Astrocyte of the cerebellum (primary cell): ENCODE measurements at places on chromosomes 3 and 15.

DNA sequence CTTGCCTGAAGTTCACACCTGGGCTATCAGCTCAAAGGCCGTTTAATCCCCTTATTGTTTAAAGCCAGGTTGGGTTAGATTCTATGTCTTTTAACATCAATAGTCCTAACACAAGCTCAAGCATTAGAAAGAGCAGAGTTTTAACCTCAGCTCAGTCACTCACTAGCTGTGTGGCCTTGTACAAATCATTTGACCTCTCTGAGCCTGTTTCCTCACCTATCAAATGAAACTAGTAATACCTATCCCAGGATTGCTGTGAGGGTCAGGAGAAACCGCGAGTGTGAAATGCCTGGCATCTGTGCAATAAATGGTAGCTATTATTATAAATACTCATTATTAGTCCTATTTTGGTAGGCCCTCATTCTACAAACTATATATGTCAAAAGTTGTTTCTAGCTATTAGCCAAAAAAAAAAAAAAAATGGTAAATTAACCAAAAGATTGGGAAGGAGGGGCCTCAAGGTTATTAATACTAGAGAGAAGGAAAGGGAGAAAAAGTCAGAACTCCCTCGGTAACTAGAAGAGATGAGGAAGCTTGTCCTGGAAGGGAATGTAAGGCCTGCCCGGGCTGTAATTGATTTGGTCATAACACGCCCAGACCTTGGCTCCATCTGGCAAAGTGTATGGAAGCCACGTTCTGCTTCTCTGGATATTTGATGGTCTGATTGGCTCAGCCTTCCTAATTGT lies 510.5 kb upstream of the PROK2 start:
- no peak for DNase-seq

DNA sequence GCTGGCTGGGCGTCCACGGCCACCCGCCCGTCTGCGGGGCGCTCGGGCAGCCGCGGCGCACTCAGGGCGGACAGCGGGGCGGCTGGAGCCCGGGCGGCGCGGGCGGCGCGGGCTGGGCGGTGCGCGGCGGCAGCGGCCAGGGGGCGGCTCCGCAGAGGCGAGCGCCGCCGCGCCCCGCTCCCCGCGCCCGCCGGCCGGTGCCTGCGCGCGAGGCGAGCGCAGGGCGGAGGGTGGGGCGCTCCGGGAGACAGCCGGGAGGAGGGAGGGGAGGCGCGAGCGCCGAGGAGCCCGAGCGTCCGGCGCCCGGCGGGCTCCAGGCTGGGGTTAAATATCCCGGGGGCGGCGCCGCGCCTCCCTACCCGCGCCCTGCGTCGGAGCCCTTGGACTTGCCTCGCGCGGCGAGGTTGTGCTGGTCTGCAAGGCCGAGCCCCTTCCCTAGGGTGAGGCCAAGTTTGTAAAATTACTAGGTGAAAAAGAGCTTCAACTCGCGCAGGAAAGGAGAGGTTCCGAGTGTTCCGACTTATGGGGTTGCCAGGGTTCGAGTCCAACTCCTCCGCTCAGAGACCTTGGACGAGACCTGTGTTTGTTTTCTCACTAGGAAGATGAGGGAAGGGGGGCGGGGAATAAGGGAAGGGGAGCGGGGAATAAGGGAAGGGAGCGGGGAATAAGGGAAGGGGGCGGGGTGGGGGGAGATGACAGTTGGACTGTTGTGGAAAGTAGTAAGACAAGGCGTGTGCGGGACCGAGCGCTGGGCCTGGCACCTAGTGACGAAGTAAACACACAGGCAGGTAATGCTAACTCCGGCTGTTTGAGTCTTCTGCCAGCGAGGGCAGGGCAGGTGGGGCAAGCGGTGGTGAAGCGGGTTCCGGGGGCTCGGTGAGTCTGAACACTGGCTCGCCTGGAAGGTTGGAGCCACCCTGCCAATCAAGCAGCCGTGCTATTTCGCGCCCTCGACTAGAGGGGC lies at the start of gene TNFAIP8L3:
TSS of gene TNFAIP8L3 (minus strand) at position 301 of the 964 bp plus-strand sequence. CDS start 311 bp downstream, outside the sequence.
- DNase-seq, result no peak

GRCh38 chr15:28113394-28114113 lies 14.4 kb upstream of the OCA2 start:
- no peak for DNase-seq

GRCh38 chr3:152385761-152386160 lies 117.0 kb downstream of the MBNL1 start:
- no peak for DNase-seq

- DNase-seq, result no peak
These were observed 25.2 kb upstream of the GOLGA6C start for GRCh38 chr15:75232826-75233503.

GRCh38 chr3:135646873-135647272 lies 318.7 kb upstream of the PPP2R3A start:
- DNase-seq, result no peak

DNA sequence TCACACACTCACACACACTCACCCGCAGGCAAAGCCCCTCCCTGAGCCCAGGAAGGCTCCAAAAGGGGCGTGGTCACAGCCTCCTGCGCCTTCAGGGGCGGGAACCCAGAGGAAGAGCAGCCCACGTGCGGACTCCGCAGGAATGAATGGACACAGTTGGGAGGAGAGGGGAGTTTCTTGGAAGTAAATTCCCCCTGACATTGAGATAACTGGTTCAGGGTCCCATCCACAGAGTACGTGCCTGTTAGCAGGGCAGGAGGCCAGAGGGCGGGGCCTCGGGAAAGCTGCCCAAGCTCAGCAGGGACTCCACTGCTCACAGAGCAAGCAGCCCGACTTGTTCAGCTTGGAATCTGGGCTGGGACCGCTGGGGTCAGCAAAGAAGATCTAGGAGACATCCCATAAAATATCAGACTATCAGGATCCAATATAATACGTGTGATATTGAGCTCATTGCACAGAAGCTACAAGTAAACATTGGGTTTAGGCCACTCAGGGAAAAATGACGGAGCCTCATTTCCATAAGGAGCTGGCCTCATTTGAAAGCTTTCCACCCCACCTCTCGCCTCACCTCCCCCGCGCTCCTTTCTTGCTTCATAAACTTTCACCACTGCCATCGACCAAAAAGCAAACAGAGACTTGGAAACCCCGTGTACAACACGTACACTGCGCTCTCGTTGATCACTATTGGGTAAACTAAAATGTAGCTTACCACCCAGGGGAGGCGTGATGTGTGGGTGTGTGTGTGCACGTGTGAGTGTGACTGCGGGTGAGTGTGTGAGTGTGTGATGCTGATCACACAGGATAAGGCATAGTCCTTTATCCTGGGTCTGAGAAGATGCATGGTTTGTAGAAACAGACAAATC lies 36.0 kb downstream of the TM2D3 start:
- DNase-seq, result peak; percentile 19

GRCh38 chr3:170386468-170386867 lies 29.0 kb downstream of the SKIL start:
- no peak for DNase-seq

GRCh38 chr15:74011610-74012009 lies 17.1 kb downstream of the PML start:
- no peak for DNase-seq

- no peak for DNase-seq
These were observed 24.5 kb downstream of the TIGIT start for GRCh38 chr3:114318295-114318694.

GRCh38 chr3:110644203-110644602 lies 427.4 kb upstream of the NECTIN3 start:
- no peak for DNase-seq

GRCh38 chr3:118495206-118495605 lies 539.4 kb downstream of the IGSF11 start:
- DNase-seq, result no peak

DNA sequence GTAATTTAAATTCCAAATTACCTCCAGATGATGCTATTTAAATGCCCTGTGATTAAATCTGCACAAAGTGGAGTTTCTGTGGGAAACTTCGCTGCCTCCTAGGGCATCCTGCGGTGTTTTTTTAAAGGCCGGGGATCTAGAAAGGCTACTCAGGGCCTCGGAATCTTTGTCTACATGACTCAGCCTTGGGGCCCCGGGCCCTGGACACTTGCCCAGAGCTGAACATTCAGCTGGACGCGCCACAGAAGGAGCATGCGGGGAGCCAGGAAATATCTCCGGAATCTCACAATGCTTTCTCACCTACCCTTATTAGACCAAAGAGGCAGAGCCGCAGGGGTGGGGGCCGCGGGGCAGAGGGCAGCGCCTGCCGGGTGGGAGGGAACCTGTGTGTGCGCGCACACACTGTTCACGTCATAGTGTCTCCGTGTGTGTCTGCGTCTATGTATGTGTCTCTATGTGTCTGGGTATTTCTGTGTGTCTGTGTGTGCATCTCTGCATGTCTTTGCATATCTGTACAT lies 145.5 kb upstream of the TPM1 start:
- DNase-seq, result peak; percentile 99

DNA sequence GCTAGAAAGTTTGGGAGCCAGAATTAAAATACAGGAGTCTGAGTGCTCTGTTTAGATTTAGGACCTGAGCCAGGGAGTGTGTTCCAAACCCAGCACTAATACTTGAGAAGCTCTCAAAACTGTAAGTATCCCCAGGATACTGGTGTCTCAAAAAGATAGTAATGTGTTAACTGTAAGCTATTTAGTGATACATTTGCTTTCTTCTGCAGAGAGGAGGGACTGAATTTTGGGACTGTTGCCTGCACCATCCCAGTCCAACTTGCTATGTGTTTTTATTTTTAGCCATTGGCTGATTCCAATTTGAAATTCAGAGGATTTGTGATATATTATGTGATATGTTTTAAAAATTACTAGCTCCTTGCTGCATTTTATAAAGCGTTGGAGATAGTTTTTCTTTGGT lies 31.5 kb downstream of the UBE2E1 start:
- DNase-seq, result no peak

DNA sequence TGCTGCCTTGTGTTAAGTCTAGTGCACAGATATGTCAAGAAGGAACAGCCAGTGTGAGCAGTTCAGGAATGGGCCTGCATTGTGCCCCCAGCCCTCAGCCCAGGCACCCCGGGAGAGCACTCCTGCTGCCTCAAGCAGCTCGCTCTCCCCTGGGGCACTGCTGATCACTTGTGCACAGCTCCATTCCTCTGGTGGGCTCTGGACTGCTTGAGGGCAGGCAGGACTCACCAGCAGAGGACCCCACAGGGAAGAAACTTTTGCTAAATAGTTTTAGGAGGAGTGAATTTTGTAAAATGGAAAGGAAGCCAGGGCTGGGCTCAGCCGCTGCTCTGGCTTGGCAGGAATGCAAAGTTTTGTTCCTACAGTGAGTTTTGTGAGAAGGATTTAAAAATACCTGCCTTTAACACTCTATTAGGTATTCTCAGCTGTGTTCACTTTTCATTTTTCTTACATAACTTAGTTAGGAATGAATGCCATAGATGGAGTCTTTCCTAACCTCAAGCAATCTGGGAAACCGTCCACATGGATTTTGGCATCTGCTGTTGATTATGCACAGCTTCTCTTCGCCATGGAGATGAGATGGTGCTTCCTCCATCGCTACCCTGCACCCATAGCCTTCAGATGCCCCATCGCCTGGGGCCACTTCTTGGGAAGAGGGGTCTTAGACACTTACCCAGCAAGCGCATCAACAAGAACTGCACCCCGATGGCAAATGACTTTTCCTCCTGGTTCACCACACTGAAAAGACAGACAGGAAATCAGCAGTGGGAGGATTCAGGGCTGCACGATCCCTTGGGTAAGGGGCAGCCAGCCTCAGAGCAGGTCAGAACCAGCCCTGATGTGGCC lies 42.3 kb upstream of the RAB6B start:
- peak; percentile 97 for DNase-seq

DNA sequence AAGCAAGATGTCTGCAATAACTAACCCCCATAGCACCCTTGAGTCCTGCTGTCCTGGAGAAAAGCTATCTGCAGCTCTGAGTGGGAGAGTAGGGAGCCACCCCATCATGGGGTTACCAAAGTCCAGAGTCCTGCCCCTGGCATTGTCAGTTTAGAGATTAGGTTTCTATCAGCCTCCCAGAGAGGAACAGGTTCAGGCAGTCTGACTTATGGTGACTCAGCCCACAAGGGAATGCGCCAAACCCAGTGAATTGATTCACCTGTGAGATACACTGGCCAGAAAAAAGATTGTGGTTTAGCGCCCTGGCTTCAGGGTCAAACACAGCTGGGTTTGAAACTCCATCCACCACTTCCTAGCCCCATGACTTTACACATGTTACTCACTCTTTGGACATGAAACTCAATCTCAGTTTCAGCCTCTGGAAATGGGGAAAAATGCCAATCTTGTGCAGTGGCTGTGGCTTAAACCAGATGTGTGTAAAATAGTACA lies 263.6 kb upstream of the HES1 start:
- DNase-seq, result peak; percentile 97

DNA sequence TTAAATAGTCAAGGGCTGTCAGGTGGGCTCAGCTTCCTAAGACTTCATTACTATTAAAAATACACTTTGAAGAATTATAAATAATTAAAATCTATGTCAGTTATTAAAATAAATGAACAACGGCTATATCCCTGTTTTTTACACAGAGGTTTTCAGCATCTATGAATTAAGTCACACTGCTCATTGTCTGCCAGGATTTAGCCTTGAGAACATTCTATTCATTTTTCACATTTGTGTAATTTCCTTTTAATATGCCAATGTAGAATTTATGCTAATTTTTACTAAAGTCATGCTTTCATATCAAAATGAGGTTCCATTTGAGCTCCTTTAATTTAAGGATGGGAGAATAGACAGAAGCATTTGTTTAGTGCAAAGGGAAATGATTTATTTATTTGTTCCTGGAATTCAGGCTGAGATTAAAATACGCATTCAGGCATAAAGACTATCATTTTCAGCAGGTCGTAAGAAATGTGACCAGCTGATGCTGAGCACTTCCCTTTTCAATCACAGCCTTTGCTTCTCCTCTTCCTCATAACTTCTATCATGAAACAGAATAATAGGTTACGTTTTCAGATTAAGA lies 345.1 kb downstream of the MFSD1 start:
- no peak for DNase-seq

DNA sequence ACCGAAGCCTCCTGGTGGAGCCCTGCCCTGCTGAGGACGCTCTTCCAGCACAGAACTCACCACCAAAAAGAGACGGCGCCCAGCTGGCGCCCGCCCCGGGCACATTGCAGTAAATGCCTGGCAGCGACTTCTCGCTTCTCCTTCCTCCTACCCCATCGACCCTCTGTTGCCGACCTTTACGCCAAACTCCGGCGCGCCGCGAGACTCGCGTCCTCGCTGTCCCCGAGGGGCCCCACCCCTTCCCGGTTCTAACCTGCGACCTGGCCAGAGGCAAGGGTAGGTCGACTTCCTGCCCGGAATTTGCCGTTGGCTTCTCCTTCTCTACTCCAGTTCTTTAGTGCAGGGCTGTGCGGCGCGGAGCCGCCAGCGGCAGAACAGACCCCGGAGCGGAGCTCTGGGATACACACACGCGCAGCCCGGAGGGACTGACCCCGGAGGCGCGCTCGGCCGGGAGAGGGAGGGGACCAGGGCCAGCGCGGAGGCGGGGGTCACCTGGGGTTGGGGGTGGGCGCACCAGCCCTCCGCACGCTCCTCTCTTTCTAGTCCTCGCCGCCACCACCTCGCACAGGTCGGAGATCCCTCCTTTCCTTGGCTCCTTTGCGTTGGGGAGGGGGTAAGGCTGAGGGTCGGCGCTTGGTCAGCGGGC lies 226.6 kb upstream of the AZI2 start:
- no peak for DNase-seq

GRCh38 chr3:168996622-168997021 lies 666.9 kb downstream of the MECOM start:
- DNase-seq, result no peak

GRCh38 chr3:131735544-131735943 lies 232.8 kb upstream of the MRPL3 start:
- DNase-seq, result no peak
